HFFc6 (cell line): ENCODE measurements at places on chromosomes 1 and 21. TPM values are rescaled to one million over a fixed set of nuclear protein-coding genes. Genes with fewer than 3 reads are reported as not detected.
A peak's percentile ranks its signal among the peaks of the same experiment; 100 is the strongest.

TSPAN1 gene
- 1.7 to 1.9 TPM (median 1.8 TPM) in 3 replicates for total RNA-seq

TMEM79 gene
- total RNA-seq: 1.9 to 3.1 TPM (median 2.3 TPM) in 3 replicates

CFHR3 gene
- not detected in 3 replicates for total RNA-seq

MTARC2 gene
- total RNA-seq: 4.0 to 4.6 TPM (median 4.3 TPM) in 3 replicates

RNU1-2 gene
- 1,382 and 2,394 TPM in 2 replicates for total RNA-seq

HSD3B1 gene
- not detected in 3 replicates for total RNA-seq

ACTN2 gene
- total RNA-seq: not detected in 3 replicates

ZNF593OS gene
- total RNA-seq: not detected in 3 replicates

GJA9 gene
- not detected in 2 replicates for total RNA-seq

TINAGL1 gene
- total RNA-seq: 1.9 to 3.1 TPM (median 2.4 TPM) in 3 replicates

- DNase-seq: no peak
Observed at GRCh38 chr1:247923941-247924340, 748 bp upstream of the OR2AJ1 start.

DNA sequence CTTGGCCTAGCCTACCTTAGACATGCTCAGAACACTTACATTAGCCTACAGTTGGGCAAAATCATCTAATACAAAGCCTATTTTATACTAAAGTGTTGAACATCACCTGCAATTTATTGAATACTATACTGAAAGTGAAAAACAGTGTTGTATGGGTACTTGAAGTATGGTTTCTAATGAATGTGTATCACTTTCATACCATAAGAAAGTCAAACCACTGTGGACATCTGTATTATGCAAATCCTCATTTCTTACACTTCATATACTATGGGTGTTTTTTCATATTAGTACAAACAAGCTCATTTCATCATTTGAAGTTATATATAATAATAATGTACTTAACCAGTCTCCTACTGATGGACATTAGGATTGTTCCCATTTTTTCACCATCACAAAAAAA, 41.2 kb downstream of the TDRD5 start:
- DNase-seq: no peak

DNA sequence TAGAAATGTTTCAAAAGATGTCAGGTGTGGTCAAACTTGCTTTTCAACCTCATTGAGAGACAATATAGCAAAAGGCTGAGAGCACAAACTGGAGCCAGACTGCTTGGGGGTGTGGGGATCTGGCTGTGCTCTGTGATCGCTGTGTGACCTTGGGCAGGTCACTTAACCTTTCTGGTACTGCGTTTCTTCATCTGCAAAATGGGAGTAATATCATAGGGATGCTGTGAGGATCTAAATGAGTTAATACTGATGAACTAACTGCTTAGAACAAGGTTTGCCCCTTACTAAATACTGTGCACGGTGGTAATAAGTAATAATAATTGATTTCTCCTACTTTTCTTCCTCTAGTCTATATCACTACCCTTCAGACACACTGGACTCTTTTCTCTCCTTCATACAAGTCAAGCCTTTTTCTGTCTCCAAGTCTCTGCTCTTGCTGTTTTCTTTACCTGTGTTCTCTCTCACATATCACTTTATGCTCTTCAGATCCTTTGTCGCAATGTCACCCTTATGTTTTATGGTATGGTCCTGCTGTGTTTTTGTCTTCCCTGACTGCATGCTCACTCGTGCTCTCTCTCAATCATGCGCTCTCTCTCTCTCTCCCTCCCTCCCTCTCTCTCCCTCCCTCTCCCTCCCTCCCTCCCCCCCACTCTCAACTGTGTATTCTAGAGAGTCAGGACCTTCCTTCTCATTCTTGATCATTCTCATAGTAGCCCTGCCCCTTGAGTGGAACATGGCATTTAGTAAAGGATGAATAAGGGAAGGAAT, 3.3 kb downstream of the MGST3 start:
- DNase-seq: no peak

GRCh38 chr1:63976006-63976405, 202.2 kb downstream of the ROR1 start:
- DNase-seq: no peak

DNA sequence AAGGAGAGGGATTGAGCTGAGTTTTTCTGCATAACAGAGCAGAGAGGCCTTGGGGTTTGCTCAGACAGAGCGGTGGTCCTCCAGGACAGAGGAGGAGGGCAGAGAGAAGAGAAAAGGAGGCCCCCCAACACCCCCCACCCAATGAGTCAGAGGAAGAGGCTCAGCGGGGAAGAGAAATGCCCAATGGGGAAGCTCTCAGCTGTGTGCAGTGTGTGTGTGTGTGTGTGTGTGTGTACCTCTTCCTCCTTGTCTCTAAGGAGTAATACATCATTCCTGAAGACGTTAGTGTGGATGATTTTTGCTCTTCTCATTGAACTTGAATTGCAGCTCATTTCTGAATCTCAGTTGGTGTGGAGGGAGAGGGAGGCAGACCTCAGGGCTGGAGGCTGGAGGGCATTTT, 8.7 kb downstream of the TMPRSS3 start:
- DNase-seq: no peak

DNA sequence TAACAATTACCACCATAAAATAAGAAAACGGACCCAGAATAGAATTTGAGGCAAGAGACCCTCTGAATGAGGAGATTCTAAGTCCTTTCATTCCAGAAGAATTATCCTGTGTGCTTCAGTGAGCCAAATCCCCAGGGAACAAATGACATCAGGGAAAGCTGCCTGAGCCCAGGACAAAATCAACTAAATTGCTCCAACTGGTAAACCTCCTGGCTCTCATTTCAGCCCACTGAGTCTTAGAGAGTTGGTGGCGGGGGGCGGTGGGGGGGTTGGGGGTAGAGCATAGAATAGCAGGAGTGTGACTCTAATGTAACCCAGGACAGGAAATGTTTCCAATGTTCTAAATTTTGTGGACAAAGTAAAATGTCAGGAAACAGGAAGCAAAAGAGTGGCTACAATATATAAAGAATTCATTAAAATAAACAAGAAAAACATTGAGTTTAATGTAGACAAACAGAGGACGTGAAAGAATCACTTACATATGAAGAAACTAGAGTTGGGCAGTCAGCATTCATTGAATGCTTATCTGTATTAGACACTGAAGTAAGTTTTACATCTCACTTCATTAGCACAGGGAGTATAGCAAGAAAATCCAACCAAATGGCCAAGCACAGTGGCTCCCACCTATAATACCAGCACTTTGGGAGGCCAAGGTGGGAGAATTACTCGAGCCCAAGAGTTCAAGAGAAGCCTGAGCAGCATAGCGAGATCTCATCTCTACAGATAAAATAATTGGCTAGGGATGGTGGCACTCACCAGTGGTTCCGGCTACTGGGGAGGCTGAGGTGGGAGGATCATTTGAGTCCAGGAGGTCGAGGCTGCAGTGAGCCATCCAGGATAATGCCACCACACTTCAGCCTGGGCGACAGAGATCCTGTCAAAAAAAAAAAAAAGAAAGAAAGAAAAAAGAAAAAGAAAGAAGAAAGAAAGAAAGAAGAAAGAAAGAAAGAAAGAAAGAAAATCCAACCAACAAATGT, 75.1 kb downstream of the DHRS3 start:
- DNase-seq: no peak

GRCh38 chr1:32892368-32893197, 6.3 kb downstream of the HPCA start:
- DNase-seq: no peak

DNA sequence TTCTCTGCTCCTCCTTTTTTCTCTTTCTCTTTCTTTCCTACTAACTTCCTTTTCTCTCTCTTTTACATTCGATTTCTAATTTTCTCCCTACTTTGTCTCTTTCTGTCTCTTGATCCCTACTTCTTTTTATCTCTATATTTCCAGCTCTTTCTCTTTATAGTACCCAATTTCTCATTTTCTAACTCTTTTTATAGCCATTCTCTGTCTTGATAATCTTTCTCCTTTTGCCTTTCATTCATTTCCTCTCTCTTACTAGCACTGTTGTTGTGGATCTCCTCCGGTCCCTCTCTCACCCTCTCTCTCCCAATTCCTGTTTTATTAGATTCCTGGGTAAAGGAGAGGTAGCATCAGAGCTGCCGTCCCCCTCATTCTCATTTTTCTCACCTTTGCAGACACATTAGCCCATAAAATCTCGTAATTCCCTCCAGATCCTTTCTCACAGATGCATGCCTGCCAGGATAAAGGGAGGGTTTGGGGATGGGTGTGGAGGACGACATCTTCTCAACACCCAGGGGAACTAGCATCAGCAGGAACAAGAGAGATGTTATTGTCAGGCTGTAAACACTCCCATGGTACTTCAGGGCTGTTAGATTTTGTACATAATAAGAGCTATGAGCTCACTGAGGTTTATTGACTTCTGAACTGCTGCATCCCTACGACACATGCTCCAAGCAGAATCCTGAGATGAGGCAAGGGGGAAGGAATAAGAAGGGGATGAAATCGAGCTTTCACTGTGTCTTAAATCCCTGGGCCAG, 159.0 kb upstream of the GALNT2 start:
- no peak for DNase-seq

GRCh38 chr1:229870381-229870780, 196.7 kb upstream of the GALNT2 start:
- DNase-seq: no peak

DNA sequence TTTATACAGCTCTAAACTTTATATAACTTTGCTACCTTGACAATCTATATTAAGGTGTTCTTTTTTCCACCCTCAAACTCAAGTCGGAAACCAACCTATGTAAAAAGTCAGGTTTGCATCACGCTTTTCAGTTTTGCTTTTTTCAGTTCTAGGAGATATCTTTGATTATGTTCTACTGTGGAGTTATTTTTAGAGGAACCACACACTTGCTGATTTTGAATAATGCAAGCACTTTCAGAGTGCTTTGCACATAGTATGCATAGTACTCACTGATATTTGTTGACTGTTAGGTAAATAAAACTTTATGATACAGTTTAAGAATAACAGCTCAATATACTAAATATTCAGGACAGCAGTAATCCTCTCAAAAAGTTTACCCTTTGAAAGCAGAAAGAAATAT, 564.2 kb upstream of the ZRANB2 start:
- DNase-seq: no peak

GRCh38 chr1:111200802-111201161, 336 bp upstream of the DENND2D start:
- no peak for DNase-seq

- DNase-seq: no peak
Observed at GRCh38 chr1:117627546-117628130, 21.8 kb downstream of the TENT5C start.

DNA sequence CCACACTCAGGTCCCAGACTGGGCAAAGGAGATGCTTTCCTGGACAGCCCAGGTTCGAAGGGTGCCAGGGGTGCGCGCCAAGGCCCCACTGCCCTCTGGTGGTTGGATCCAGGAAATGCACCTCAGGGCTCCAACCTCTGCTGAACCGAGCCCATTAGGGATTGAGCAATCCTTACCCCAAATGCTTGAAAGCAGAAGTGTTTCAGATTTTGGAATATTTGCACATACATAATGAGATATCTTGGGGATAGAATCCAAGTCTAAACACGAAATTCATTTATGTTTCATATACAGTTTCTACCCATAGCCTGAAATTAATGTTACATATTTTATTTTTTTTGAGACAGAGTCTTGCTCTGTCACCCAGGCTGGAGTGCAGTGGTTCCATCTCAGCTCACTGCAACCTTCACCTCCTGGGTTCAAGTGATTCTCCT, 57.4 kb downstream of the SLC9A1 start:
- peak; percentile 55 for DNase-seq

DNA sequence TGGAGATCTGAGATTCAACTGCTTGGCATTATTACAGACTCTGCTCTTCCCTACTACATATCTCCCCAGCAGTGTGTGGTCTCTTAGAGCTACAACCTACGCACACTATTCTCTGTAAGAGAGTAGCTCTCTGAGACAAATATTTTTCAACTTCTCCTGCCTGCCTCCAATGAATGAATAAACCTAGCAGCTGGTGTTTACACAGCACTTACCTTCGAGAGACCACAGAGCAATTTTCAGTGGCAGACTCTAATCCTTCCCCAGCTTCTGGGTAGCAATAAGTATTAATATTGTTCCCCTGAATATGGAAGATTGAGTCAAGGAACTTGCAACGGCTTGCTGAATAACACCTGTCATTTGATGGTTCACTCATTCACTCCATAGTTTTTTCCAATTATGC, 350.9 kb upstream of the SPAG17 start:
- no peak for DNase-seq

GRCh38 chr1:64248065-64248464, 44.6 kb downstream of the UBE2U start:
- no peak for DNase-seq

DNA sequence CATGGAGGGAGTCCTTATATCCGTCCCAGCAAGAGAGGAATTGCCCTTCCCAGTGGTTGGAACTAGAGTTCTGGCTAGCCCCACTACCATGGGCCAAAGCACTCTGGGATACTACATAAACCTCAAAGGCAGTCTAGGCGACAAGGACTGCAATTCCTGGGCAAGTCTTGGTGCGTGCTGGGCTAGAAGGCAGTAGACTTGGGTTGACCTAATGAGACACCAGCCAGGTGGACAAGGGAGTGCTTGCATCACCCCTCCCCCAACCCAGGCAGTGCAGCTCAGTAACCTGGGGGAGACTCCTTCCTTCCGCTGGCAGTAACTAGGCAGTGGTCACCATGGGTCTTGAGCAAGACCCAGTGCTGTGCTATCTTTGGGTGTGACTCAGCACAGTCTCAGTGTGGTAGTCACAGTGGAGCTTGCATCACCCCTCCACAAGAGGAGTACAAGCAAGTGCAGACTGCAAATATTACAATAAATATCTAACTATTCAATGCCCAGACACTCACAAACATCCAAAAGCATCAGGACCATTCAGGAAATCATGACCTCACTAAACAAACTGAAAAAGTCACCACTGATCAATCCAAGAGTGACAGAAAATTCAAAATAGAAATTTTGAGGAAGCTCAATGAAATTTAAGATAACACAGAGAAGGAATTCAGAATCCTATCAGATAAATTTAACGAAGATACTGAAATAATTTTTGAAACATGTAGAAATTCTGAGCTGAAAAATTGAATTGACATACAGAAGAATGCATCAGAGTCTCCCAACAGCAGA, 84.7 kb upstream of the LYPLAL1 start:
- peak; percentile 94 for DNase-seq

DNA sequence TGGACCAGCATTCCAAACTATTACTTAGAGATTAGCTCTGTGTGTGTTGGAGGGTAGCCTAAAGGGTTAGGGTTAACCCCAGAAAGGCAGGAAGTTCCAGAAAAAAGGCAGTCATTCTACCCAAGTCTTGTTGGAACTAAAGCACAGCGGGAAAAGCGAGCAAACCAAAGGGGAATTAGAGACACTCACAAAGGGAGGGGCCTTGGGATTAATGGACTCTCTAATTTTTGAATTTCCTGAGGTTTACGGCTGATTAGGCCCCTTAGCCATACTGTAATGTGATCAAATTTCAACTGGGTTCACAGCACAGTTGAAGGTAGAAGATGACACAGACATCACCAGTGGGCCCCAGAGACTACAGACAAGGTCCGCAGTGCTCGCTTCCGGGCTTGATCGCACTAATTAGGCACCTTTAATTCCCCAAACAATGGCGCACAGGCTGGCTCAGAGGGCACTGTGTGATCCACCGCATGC, 28.3 kb downstream of the CAPZB start:
- no peak for DNase-seq

- DNase-seq: no peak
Observed at GRCh38 chr1:212938846-212939245, 11.5 kb upstream of the VASH2 start.

GRCh38 chr1:172960019-172960418, 90.7 kb downstream of the TNFSF18 start:
- peak; percentile 59 for DNase-seq

GRCh38 chr1:170790175-170790574, 126.2 kb downstream of the PRRX1 start:
- DNase-seq: no peak
